ENCODE measurements at places on chromosomes 1 and 21. TPM values are rescaled to one million over a fixed set of nuclear protein-coding genes. Genes with fewer than 3 reads are reported as not detected.

DNA sequence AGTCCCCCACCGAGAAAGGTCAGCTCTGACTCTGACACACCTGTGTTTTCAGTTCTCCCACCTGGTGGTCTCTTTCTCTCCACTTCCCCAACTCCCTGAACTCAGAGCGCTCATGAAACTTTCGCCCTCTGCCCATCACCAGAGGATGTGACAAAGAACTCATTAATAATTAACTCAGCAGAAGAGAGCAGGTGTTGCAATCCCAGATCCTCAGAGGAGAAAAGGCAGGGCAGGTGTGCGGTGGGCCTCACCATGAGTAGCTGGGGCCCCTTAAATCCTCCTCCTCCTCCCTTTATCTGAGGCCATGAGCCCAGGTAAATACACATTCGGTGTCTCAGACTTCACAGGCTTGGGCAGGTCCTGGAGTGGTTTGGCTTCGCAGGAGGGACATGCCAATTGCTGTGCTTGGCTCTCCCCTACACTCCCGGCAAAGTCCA is 1.7 kb upstream of the LAMB3 start:
- no peak for DNase-seq

FALEC gene
- total RNA-seq, result 2.6 TPM

DNA sequence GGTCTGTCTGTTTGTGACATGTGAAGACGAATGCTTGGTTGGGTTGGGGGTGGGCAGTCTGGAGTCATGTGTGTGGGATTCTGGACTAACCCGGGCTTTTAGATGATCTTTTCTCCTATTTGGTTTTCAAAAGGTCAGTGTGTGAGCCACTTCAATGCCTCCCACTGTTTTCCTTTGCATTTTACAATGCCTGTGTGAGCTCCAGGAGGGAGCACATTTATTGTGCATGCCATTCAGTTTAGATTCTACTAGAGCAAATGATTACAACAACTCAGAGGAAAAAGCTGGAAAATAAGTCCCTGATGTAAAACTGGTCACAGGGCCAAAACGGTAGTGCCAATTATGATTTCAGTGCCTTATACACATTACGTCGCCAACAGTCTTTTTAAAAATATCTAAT is 90.9 kb downstream of the LYPLAL1 start:
- peak; percentile 5 for DNase-seq

COL24A1 gene
- total RNA-seq, result 0.21 TPM

MPL gene
- total RNA-seq, result 0.48 TPM

DNA sequence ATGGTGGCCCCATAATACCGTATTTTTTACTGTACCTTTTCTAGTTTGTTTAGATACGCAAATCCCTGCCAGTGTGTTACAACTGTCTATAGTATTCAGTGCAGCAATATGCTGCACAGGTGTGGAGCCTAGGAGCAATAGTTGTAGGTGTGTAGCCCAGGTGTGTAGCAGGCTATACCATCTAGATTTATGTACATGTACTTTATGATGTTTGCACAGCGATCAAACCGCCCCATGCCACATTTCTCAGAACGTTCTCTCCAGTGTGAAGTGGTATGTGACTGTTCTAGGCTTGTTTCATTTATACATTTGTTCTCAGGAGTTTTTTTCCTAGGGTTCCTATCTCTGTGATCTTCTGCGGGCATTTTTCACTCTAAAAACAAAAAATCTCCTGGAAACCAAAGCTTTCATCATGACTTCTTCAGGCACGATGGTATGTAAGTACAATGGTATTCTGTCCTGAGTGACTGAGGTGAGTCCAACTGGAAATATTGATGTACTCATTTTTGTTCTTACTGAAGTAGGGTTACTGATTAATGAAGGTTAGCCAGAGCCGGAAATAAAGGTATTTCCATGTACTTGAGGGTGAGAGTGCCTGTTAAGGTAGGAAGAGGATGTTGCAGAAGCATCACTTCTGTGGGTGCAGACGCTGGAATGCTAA is 153.0 kb downstream of the GABPA start:
- DNase-seq, result no peak

GCLM gene
- total RNA-seq, result 20.0 TPM

DNA sequence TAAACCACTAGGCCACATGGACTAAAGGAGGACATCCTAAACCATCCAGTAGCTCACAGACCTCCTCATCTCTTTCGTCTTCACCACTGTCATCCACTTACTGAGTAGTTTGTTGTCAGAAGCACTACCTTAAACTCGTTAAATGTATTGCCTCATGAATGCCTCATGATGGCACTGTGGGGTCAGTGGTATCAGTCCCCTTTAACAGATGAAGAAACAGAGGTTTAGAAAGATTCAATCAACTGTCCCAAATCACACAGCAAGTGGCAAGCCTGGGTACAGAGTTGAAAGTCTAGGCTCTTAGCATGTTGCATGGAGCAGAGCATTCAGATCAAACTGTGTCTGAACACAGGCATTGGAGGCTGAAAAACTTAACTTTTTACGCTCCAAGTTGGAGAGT is 183.6 kb upstream of the KIAA0040 start:
- peak; percentile 28 for DNase-seq

GRCh38 chr21:35829067-35829466 is 231.3 kb downstream of the SETD4 start:
- DNase-seq, result no peak

GRCh38 chr1:246001837-246002230 is 505.2 kb downstream of the SMYD3 start:
- DNase-seq, result no peak

GRCh38 chr1:189121941-189122340 is 1355.7 kb downstream of the BRINP3 start:
- DNase-seq, result no peak

GRCh38 chr1:53550201-53550741 is 91.1 kb downstream of the DMRTB1 start:
- no peak for DNase-seq

DNA sequence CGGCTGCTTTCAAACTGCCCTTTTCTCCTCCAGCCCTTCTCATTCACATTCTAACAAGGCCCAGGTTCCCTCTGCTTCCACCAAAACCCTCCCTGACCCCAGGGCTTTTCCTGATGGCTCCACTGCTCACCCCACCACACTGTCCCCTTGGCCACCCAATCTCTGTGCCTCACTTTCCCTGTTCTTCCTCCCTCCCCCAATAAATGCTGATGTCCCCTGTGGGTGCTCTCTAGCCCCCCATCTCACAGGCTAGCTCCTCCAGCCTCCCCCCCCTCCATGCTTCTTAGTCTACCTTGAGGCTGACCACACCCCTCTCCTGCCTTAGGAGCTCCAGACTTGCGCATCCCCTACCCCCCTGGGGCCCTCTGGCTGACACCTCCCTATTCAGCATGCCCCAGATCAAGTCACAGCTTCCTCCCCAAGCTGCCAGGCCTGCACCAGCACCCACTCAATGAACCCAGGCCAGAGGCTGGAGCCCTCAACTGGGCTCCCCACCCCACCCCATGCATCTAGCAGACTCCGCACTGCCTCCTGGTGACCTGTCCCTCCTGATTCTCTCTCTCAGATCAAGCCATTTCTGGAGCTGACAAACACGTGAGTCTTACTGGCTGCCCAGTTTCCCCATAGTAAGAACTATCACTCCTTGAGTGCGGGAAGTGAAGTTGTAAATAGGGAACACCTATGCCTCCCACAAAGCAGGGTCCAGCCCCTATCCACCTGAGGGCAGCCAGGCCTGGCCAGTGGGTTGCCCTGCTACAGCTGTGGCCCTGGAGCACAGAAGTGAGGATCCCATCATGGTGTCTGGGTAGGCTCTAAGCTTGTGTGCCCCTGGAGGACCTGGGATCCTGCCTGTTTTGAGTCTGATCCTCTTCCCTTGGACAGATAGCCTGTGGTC is 117.9 kb downstream of the DMRTB1 start:
- peak; percentile 78 for DNase-seq

DNA sequence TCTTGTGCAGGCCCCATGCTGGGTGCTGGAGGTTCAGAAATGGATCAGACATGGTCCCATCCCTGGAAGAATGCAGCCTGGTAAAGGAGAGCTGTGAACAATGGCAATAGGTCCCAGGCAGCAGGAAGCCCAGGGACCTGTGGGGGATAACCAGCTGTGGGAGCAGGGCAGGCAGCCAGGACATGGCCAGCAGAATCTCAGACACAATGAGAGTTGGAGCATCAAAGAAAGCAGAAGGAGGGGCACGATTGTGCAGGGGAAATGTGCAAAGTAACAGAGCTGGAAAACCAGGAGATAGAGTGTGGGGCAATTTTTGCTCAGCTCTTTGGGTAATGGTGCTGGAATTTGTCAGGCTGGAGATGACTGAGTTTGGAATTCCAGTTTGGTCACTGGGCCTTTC is 44.3 kb downstream of the C8B start:
- no peak for DNase-seq

GRCh38 chr1:183243161-183244050 is 57.3 kb downstream of the LAMC2 start:
- DNase-seq, result no peak

GRCh38 chr1:204799630-204800029 is 71.0 kb upstream of the NFASC start:
- DNase-seq, result no peak

TPTE gene
- not detected for total RNA-seq

DNA sequence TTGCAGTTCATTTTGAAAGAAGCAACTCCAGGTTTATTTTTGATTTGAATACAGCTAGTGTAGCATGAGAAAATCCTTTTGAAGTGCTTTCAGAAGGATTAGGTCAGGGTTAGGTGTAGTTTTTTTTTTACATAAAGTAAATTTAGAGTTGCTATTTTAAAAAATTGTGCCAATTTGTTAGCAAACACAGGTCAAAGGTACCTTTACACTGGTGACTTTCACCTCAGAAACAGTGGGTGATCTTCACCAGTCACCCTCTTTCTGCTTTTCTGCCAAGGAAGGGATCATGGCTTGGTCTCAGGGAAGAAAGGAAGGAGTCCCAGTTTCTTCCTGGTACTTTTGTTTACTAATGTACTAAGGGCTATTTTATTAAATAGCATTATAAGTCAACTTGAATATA is 111.5 kb downstream of the SDCCAG8 start:
- no peak for DNase-seq

TOR3A gene
- 29.7 TPM for total RNA-seq

GRCh38 chr1:230773396-230774033 is 26.3 kb downstream of the CAPN9 start:
- no peak for DNase-seq

LIPI gene
- not detected for total RNA-seq

RGS18 gene
- not detected for total RNA-seq

GRCh38 chr1:116503546-116504307 is 67.1 kb downstream of the CD58 start:
- DNase-seq, result no peak

RIPPLY3 gene
- 0.52 TPM for total RNA-seq

CRABP2 gene
- 190 TPM for total RNA-seq

RIIAD1 gene
- not detected for total RNA-seq

- DNase-seq, result peak; percentile 55
Observed at GRCh38 chr1:78145105-78145580, 99.4 kb downstream of the GIPC2 start.

DNA sequence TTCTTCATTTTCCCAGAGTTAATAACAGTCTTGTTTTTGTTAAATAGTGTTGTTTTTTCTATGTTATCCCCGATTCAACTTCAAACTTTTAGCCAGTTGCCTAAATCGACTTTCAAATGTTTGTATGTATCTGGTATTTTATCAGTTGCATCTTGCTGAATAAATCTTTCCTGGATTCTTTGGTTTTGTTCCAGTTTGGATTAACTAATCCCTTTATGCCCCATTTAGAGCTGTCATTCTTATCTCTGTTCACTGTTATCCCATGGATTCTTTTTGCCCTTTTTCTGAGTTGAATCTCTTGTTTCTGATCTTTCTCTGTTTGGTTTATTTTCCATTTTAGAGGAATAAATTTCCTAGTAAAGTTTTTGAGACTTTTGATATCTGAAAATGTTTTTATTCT is 31.1 kb upstream of the PTCH2 start:
- no peak for DNase-seq

DNA sequence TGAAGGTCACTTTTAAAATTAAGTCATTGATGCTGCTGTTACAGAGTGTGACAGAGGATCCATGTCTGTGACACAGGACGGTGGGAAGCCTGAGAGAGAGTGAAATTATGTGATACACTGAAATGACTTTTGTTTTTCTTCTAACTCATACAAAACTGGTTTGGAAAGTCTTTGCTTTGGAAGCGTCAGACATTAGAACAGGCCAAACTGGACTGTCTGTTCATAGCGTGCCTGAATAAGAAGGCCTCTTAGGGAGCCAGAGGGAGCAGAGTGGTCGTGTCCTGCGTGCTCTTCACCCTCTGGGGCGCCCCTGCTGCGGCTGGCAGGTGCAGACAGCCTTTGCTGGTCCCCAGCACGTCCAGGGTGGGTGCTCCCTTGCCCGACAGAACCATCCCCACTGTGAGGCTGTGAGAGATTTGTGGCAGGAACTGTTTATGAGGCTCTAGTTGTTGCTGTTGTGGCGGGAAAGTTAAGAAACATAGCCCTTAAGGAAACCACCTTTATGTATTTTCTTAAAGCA is 19.7 kb upstream of the PGD start:
- no peak for DNase-seq

- no peak for DNase-seq
Observed at GRCh38 chr21:40507978-40508377, 339.0 kb downstream of the DSCAM start.

GRCh38 chr1:50454911-50455310 is 31.7 kb upstream of the DMRTA2 start:
- no peak for DNase-seq

SLAMF8 gene
- total RNA-seq, result not detected

DNA sequence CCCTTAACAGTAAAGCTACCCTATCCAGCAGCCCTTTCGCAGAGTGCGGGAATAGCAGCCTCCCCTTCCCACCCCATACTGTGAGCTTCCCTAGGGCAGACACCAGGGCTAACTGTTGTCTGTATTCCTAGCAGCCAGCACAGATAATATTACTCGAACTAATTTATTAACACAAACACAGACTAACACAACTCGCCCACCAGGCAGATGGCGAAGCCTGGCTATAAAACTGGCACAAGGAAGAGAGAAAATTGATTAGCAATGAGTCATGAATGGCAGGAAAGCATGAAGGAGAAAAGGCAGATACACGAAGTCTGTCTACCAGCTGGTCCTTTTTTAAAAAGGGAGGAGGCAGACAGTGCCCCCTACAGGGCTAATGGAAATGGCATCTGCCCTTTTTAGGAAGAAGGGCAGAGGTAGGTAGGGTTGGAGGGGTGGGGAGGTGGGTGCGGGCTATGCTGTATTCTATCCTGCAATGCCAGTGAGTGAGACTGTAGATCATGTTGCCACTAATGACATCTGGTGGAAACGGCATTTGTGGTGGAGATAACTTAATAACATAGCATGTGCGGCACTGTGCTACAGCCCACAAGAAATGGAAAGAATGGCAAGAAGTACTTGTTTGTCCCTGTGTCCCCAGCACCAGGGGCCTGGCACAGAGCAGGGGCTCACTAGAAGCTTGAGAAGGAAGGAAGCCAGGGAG is 30.6 kb upstream of the CTPS1 start:
- DNase-seq, result peak; percentile 70

DNA sequence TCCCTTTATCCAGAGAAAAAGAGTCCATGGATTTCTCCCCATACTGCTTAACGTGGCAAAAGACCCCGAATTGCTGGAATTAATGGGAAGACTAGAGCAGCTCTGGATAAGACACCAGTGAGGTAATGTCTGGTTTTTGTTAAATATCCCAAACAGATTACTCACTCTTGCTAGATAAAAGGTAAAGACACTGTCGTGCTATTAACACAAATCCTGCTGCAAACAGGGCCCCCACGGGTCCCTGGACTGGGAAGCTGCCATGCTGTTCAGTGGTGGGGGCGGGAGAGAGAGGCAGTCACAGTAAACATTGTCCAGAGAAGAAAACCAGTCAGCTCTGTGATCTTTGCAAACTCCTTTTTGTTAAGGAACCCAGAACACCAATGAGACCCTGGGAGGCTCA is 15.2 kb upstream of the SRP9 start:
- no peak for DNase-seq
